ENCODE measurements at places on chromosomes 16 and 17. TPM values are rescaled to one million over a fixed set of nuclear protein-coding genes. Genes with fewer than 3 reads are reported as not detected.

KRT39 gene
- total RNA-seq: not detected

NPW gene
- total RNA-seq: not detected

BFAR gene
- 53.7 TPM for total RNA-seq

KCNJ2 gene
- total RNA-seq: 4.4 TPM

TP53TG3 gene
- not detected for total RNA-seq

TOM1L2 gene
- total RNA-seq: 59.4 TPM

EXOC3L1 gene
- 7.2 TPM for total RNA-seq

ZSWIM7 gene
- total RNA-seq: 21.0 TPM

ANKRD40CL gene
- not detected for total RNA-seq

KRTAP4-5 gene
- not detected for total RNA-seq

PCGF2 gene
- 62.2 TPM for total RNA-seq

GRIN2C gene
- total RNA-seq: 0.31 TPM

DUXB gene
- total RNA-seq: not detected

SOX8 gene
- 1.0 TPM for total RNA-seq

TOM1L1 gene
- total RNA-seq: 85.7 TPM

DOC2A gene
- 1.9 TPM for total RNA-seq

NPIPB9 gene
- total RNA-seq: 3.5 TPM

P2RX5 gene
- 8.4 TPM for total RNA-seq

KRT9 gene
- not detected for total RNA-seq

SLC5A2 gene
- total RNA-seq: 4.8 TPM

FAM20A gene
- total RNA-seq: 77.7 TPM

MED31 gene
- total RNA-seq: 15.9 TPM

ZPBP2 gene
- total RNA-seq: not detected

GINS2 gene
- total RNA-seq: 0.88 TPM

FA2H gene
- total RNA-seq: 4.2 TPM

ADORA2B gene
- 0.60 TPM for total RNA-seq

TBC1D3 gene
- not detected for total RNA-seq

ADAD2 gene
- 0.72 TPM for total RNA-seq

GPR142 gene
- total RNA-seq: not detected

SLC16A11 gene
- 2.1 TPM for total RNA-seq

NPIPA3 gene
- 0.69 TPM for total RNA-seq

RNF135 gene
- total RNA-seq: 27.8 TPM

CD7 gene
- 9.2 TPM for total RNA-seq

TMEM238L gene
- 0.47 TPM for total RNA-seq

PIK3R5 gene
- 19.1 TPM for total RNA-seq

SRCIN1 gene
- total RNA-seq: 6.1 TPM

SBK1 gene
- total RNA-seq: 2.5 TPM

NATD1 gene
- 14.2 TPM for total RNA-seq

ABCC12 gene
- total RNA-seq: not detected

CCL17 gene
- 1.5 TPM for total RNA-seq

TPSAB1 gene
- total RNA-seq: 156 TPM

CCDC154 gene
- 2.8 TPM for total RNA-seq

CDH15 gene
- total RNA-seq: 0.31 TPM

Measured in kidney (tissue), 22 donors.